CD4-positive, alpha-beta T cell treated with Interleukin-1 beta for 1 hour (primary cell): ENCODE measurements at places on chromosomes 16 and 17.

- no peak for DNase-seq
Measured at GRCh38 chr17:41551365-41551764, 20.5 kb downstream of the KRT9 start.

DNA sequence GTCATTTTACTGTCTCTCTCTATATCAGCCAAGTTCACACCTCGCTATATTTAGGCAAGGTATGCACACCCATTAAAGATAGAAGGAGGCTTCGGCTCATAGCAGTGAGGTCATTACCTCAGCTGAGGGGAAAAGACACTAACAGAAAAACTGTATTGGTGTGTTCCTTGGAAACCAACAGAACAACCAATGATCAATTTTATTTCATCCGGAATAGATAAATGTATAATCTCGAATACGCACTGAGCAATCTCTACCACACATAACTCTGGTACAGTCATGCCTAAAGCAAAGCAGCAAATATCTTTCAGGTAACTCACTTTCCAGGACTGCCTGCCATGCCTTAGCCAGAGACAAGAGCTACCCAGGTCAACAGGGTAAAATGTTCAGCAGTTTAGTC lies 109.9 kb upstream of the CORO6 start:
- DNase-seq, result no peak

DNA sequence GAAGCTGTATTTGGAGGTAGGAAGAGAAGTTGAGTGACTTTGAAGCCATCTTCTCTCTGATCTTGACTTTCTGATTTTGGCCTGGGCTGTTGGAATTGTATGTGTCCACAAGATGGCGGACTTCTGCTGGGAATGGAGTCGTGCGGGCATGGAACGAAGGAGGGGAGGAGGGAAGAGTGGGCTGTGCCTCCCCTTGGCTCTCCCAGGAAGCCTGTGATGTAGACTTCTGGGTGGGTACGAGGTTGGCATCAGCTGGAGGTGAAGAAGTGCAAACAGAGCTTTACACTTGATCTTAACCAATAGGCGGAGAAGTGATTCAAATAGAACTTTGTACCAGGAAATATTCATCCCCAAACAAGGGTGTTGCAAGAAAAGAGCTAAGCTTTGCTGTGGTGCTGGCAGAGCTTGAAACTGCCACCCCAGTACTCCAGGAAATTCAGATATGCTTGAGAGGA lies 7.4 kb upstream of the TMEM220 start:
- DNase-seq, result peak; percentile 16

- no peak for DNase-seq
Measured at GRCh38 chr17:17518014-17518413, 21.8 kb upstream of the RASD1 start.

GRCh38 chr17:17683710-17684365 lies 2.6 kb downstream of the RAI1 start:
- no peak for DNase-seq

- peak; percentile 68 for DNase-seq
Measured at GRCh38 chr17:81517339-81518112, 4.9 kb upstream of the ACTG1 start.

DNA sequence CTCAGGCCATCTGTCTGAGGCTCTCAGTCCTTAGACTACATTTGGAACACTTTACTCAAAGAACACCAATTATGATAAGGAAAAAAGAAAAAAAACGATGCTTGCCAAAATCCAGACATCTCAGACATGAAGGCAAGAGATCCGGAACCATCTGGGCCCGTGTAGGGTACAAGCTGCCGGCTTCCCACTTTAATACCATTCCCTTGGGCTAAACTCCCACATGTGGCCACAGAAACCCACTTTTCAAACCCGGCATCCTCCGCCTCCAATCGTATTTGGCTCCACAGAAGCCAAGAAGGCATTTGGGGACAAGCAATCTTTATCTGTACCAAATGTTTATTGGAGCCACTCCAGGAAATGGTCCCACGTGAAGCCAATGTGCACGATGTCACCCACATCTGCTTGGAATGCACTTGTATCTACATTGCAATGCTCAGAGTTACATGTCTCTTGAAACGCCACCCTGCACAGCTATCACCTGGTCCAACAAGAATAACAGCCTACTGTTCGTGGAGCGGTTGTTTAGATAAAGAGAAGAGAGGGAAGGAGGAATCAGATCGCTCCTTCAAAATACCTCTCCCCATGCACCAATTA lies 33.5 kb downstream of the XYLT1 start:
- DNase-seq, result no peak

GRCh38 chr17:27846042-27846655 lies 45.8 kb upstream of the NOS2 start:
- DNase-seq, result peak; percentile 51

DNA sequence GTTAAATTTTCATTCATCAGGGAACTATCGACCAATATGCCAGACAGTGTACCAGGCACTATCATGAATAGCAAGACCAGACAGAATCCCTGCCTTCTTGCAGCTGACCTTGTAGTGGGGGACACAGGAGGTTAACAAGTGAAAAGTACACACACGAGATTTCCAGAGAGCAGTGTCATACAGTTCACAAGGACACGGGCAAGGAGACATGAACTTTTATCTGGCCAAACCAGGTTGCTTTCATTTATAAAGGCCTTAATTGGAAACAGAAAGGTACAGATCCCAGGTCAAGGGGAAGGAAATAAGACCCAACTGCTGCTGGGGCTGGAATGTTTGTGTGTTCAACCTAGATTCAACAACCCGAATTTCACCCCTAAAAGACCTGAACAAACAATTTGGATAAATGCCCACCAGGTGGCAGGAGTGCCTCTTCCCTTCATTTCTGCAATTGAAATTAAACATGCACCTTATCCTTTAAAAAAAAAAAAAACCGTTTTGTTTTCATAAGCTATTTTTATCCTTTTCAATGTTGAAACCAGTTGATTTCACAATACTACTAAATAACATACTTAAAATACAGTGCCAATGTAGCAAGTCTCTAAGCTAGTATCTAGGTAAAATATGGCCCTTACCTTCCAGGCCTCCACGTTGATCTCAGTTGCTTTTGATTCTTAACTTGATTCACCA lies 65.9 kb downstream of the EMP2 start:
- DNase-seq, result peak; percentile 54

DNA sequence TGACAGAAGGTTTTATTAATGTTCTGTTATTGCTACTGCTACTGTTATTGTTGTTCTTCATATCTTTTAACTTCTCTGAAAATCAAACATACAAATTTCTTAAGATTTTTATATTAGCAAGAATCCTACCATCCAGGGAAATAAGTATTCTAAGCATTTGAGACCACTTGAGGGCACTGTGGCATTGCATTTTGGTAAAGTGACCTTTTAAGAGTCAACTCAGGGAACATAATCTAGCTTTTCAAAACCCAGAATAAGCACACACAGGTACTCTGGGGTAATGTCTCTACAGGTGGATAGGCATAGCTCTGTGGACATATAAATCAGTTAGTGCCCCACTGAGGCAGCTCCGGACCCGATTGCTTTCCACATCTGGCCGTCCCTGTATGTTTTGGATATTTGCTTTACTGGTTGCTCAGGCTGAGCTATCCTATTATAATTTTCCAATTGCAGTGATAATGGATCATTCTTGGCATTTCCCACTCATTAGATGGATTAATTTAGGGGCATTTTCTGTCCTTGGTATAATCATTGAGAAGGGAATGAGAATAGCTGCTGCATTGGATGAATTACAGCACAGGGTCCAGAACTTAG lies 1425.1 kb upstream of the CDH8 start:
- DNase-seq, result no peak

DNA sequence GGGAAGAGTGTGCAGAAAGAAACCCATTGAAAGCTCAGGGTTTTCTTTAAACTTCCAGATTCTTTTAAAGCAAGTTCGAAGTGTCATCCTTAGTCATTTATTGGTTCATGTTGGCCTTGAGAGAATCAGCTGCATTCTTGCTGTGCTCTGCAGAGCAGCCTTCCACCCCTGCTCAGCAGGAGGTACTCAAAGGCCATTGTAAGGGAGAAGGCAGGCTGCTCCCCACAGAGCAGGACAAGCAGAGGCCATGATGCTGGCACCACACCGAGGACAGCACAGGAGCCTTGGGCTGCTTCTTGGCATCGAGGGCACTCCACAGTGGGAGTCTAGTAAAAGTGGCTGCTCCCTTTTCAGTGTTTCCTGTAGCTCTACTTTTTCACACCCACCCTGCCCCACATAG lies 29.6 kb downstream of the NMT1 start:
- DNase-seq, result no peak

DNA sequence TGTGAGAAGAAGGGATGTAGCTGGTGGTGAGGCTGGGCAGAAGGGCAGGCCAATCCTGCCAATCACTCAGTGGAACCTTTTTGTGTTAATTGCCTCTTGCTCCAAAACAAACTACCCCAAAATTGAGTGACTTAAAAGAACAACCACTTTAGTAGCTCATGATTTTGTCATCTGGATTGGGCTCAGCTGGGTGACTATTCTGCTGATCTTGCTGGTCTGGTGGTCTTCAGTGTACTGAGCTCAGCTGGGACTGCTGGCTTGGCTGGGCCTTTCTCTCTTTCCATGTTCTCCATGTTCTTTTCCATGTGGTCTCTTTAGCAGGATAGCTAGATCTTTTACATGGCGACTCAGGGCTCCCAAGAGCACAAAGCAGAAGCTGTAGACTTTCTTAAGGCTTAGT lies 37.7 kb upstream of the SDK2 start:
- DNase-seq, result no peak

GRCh38 chr17:47733674-47734410 lies 806 bp downstream of the TBX21 start:
- DNase-seq, result no peak

DNA sequence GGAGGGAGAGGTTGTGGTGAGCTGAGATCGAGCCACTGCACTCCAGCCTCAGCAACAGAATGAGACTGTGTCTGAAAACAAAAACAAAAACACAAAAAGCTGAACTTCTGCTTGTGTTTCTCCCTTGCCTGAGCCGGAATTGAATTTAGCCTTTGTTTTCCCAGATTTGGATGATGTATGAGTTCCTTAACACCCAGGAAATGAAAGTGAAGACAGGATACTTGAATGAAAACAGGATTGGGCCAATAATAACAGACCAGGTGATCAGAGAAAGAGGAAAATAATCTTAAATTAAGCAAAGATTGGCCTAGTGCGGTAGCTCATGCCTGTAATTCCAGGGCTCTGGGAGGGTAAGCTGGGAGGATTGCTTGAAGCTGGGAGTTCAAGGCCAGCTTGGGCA lies 1.6 kb upstream of the NUPR1 start:
- no peak for DNase-seq

- no peak for DNase-seq
Measured at GRCh38 chr17:43118679-43119615, 6.2 kb downstream of the BRCA1 start.

DNA sequence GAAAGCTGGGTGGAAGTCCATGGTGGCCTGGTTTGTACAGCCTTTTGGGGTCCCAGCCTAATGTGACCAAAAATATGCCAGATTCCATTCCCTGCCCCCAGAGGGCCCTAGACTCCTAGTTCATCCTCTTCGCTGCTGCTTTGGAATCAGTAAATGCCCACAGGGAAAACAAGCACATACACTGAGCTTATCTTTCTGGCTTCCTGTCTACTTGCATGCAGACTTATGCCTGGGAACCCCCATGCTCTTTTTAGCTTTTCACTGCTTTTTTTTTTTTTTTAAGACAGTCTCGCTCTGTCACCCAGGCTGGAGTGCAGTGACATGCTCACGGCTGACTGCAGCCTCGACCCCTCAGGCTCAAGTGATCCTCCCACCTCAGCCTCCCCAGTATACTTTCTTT lies 6.2 kb upstream of the CD300LG start:
- no peak for DNase-seq

DNA sequence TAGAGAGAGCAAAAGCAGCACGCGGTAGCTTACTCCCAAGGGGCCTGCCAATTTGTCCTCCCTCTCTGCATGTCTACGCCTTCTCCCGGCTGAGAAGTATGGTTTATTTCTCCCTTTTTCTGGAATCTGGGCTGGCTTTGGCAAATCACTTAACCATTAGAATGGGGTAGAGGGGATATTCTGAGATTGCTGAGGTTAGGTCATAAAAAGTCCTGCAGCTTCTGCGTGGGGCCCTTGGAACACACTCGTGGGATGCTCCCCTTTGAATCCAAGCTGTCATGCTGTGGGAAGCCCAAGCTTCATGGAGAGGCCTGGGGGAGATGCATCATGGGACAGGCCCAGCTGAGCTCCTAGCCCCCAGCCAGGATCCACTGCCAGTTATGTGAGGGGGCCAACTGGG lies 403.6 kb upstream of the MAF start:
- no peak for DNase-seq

DNA sequence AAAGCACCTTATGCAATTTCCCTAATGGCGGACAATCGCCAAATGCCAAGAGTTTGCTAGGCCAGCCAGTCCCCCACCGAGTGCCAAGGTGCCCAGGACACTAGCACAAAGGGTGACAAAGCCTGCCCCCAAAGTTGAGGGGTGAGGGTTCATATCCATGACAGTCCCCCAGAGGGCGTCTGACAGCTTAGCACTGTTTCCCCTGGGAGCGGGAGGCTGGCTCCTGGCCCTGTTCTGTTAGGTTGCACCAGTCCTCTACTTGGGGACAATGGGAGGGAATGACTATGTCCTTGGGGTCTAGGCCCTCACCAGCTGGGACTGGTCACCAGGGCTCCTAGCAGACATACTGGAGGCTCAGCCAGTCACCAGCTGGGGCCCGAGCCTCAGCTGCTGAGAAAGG lies 66.9 kb downstream of the MYO18A start:
- DNase-seq, result no peak

DNA sequence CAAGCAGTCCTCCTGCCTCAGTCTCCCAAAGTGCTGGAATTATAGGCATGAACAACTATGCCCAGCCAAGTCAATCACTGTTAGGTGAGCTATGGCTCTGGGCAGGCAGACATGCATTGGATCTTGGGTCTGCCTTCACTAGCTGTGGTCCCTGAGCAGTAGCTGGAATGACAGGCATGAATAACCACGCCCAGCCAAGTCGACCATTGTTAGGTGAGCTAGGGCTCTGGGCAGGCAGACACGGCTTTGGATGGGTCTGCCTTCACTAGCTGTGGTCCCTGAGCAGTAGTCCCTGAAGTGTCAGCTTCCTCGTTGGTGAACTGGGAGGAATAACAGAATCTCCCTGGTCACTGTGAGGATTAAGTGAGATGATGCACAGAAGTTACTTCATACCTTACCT lies 6.4 kb downstream of the MRM3 start:
- no peak for DNase-seq
